ENCODE measurements at places on chromosomes 13 and 19.

DNA sequence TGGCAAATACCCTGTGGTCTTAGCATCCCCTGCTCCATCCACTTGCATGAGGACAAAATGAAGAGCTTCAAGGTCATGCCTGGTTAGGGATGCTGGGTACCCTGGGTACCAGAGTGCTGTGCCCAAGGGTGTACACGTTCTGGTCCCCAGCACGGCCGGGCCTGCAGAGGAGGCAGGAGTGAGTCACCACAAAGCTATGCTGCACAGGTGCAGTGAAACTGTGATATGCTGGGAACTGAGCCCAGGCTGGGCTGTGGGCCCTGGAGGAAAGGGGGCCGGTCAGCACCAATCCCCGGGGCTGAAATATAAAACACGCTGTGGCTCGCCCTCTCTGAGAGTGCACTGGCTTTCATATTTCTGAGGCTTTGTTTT lies 95.1 kb downstream of the TSHZ3 start:
- DNase-seq = peak; percentile 34

DNA sequence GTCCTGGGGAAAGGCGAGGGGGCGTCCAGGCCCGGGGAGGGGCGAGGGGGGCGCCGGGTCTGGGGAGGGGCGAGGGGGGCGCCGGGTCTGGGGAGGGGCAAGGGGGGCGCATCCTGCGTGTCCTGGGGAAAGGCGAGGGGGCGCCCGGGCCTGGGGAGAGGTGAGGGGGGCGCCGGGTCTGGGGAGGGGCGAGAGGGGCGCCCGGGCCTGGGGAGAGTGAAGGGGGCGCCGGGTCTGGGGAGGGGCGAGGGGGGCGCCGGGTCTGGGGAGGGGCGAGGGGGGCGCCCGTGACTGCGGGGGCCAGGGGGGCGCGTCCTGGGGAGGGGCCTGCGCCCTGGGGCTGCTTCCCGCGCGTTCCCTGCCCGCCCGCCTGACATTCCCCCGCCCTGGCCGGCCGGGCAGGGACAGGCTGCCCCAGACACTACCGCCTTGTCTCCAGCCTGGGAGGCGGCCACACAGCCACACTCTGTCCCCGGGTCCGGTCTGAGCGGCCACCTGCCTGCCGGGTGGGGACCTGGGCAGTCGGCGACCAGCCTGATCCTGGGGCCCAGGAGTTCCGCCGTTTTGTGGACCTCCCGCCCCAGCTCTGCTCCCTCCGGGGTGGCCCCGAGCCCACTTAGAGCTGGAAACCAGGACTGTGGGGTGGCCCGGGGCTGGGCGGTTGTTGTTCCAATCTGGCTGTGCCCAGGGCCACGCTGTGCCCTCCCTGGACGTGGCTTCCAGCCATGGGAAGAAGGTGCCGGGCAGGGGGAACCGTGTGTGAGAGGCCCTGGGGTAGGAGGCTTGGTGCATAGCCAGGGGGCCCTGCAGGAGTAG lies 11.8 kb downstream of the PALM start:
- no peak for DNase-seq

DNA sequence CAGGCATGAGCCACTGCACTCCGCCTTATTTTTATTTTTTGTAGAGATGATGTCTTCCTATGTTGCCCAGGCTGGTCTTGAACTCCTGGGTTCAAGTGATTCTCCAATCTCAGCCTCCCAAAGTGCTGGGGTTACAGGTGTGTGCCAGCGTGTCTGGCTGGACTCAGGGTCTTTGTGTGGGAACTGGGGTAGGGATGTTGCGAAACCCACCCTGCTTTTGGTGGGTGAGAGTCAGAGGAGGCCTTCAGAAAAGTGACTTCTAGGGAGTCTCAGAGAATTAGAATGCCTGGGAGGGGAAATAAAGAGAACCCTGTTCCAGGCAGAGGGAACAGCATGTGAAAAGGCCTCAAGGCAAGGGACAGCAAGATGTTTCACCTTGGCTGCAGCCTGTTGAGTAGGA lies 13.2 kb downstream of the TLE5 start:
- no peak for DNase-seq

DNA sequence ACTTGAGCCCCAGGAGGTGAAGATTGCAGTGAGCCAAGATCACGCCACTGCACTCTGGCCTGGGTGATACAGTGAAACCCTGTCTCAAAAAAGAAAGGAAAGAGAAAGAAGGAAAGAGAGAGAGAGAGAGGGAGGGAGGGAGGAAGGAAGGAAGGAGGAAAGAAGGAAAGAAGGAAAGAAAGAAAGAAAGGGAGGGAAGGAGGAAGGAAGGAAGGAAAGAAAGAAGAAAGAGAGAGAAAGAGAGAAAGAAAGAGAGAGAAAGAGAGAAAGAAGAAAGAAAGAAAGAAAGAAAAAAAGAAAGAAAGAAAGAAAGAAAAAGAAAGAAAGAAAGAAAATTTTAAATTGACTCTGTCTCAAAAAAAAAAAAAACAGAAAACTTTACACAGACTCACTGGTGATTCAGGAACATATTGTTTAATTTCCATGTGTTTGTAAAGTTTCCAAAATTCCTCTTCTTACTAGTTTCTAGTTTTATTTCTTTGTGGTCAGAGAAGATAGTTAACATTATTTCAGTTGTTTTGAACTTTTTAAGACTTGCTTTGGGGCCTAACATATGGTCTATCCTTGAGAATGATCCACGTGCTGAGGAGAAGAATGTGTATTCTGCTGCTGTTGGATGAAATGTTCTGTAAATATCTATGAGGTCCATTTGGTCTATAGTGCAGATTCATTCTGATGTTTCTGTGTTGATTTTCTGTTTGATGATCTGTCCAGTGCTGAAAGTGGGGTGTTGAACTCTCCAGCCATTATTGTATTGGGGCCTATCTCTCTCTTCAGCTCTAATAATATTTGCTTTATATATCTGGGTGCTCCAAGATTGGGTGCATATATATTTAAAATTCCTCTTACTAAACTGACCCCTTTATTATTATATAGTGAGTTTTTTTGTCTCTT lies 204.4 kb upstream of the SERP2 start:
- no peak for DNase-seq

GRCh38 chr13:112246731-112247470 lies 129.3 kb upstream of the SPACA7 start:
- DNase-seq = no peak

GRCh38 chr19:988081-988480 lies 3.9 kb downstream of the WDR18 start:
- no peak for DNase-seq

DNA sequence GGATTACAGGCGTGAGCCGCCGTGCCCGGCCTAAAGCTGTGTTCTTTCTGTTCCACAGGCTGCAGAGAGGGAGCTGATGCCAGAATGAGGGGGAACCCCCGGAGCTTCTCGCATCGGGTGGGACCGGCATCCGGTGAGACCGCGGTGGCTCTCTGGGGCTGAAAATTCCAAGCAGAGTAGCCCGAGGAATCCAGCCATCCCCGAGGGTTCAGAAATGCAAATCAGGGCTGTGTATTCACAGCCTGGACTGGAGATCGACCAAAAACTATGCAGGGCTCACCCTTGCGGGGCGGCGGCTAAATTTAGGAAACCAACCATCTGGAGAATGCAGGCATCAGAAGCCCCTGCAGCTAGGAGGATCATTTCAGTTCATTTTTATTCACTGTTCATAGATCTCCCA lies 99.2 kb downstream of the GNG7 start:
- no peak for DNase-seq

GRCh38 chr13:98537740-98538139 lies 39.2 kb downstream of the STK24 start:
- no peak for DNase-seq

- DNase-seq = no peak
Observed at GRCh38 chr13:87003265-87003664, 667.9 kb upstream of the SLITRK5 start.

GRCh38 chr19:17711851-17712250 lies 7.4 kb upstream of the MAP1S start:
- no peak for DNase-seq

DNA sequence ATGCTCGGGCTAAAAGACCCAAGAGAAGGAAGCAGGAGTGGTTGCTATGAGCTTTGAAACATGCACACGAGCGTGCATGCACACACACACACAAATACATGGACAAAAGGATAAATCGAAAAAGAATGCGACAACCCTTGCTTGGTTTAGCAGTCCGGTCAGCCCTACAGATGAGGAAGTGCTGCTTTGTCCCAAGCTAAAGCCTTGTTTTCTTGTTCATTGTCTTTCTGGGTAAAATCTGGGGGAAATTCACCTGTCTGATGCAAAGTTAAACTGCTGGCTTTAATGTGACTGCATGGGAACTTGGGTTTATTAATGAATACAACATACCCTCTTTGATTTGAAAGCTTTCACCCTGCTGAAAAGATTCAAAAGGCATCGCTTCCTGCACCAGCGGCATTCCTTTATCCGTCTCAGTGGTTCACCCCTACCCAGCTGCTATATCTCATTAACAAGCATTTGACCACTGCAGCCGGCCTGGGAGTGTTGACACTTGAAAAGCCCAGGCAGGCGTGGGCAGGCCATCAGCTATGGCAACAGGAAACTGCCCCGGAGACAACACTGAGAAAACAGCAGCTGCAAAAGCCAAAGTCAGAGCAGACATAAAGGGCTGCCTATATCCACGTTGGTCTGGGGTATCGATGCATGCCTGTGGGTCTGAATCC lies 301.7 kb downstream of the NDFIP2 start:
- peak; percentile 70 for DNase-seq

GRCh38 chr13:99144306-99144705 lies 56.3 kb upstream of the UBAC2 start:
- DNase-seq = no peak

DNA sequence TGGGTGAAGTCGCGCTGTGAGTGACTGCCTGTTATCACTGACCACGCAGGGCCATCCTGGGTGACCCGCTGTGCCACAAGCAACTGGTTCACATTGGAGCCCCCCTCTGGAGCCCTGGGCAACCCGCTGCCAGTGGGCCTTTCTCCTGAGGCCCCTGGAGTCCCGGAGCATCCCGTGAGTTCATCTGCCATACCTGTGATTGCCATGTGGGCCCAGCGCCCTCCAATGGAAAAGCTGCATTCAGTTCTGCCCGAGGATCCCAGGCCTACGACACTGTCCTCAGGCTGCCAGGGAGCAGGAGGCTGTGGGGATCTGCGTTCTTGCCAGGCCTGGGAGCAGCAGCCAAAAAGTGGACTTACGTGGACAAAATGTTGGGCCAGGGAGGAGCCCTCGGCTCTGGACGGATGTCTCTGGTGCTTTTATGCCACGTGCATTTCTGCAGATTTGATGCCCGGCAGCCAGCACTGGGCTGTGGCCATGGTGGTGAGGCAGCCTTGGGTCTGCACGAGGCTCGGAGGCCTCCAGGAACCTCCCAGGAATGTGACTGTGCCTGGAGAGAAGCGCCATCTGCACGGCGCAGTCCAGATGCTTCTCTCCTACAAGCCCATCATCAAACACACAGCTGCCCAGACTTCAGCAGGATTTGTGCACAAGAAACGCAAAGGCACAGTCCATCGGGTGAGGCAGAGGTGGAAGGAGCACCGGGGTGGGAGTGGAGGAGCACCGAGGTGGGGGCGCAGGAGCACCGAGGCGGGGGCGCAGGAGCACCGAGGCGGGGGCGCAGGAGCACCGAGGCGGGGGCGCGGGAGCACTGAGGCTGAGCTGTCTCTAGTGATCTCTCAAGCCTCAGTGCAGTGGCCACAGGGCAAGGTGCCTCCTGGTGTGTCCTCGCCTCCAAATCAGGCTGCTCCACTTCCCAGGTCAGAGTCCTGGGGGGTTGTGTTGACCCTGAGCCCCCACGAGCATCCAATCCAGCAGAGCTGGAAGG lies 44.0 kb downstream of the C13orf46 start:
- no peak for DNase-seq

GRCh38 chr19:1970806-1971502 lies 30.0 kb downstream of the CSNK1G2 start:
- DNase-seq = no peak

DNA sequence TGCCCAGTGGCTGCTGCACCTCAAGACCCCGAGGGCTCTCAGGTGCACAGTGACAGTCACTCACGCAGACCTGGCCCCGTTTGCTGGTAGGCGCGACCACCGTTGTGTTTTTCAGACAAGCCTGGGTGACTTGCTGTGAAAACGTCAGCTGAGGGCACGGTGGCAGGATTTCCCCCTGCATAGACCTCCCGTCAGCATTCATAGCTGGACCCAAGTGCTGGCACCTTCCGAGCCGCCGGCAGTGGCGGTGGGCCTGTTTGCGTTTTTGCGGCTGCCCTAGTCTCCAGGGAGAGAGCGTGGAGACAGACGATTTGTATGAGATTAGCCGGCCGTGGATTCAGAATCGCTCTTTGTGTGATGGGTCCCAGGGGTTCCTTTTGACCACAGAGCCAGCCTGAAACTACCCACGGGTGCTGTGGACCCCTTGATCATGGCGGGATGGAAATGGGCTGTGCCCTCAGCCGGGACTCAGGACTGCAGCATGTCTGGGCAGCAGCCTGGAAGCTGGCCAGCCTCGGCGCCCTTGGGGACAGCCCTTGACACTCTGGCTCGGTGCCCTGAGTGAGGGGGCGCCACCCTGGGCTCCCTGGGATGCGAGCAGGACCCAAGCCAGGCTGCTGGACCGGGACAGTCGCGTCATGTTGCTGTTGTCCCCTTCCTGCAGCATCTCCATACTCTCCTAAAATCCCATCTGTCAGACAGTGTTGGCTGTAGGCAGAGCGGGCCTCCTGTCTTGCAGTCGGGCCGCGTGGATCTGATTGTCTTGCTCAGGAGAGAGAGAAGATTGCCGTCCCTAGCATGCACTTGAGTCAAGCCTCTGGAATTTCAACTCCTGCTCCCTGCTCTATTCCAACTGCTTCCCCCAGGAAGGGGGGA lies 8.6 kb downstream of the KDM4B start:
- DNase-seq = no peak

GRCh38 chr13:39776439-39776838 lies 121.0 kb downstream of the COG6 start:
- no peak for DNase-seq

GRCh38 chr13:103236213-103236612 lies 170.0 kb upstream of the SLC10A2 start:
- DNase-seq = no peak

GRCh38 chr13:80058626-80059025 lies 282.3 kb downstream of the SPRY2 start:
- no peak for DNase-seq

DNA sequence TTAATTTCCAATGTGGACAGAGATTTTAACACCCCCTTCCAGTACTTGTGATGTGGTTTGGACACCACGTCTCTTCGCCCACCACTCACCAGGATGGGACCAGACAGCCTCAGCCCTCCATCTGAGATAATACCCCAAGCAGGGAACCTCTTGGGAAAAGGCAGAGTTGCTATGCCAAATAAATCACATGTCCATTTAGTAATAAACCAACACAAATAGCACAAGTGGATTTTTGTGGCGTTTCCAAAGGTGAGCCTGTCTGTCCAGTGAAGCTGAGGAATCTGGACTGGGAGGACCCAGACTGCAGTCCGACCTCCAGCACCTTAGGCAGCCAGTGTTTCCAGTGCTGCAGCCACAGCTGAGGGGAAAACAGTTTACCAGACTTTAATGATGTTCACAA lies 34.1 kb upstream of the GAS6 start:
- DNase-seq = no peak

- DNase-seq = no peak
Observed at GRCh38 chr13:21033212-21033840, 28.1 kb downstream of the LATS2 start.

GRCh38 chr19:11168568-11168967 lies 13.0 kb upstream of the SPC24 start:
- DNase-seq = no peak

- DNase-seq = peak; percentile 96
Observed at GRCh38 chr13:33285420-33286124, at the start of gene STARD13. Gene STARD13 (minus strand): TSS chr13:33285755. CDS start chr13:33285638, 117 bp downstream.

Data from hepatocyte (in vitro differentiated cells).